LHCN-M2 (cell line): ENCODE measurements at places on chromosomes 13 and 19. TPM values are rescaled to one million over a fixed set of nuclear protein-coding genes. Genes with fewer than 3 reads are reported as not detected.

ZGLP1 gene
- total RNA-seq = 1.9 and 3.4 TPM in 2 replicates

NUDT19 gene
- 16.5 and 17.0 TPM in 2 replicates for total RNA-seq

MEIOSIN gene
- not detected in 2 replicates for total RNA-seq

C5AR2 gene
- total RNA-seq = not detected in 2 replicates

ZNF556 gene
- 7.4 and 8.3 TPM in 2 replicates for total RNA-seq

GTF3A gene
- total RNA-seq = 188 and 197 TPM in 2 replicates

UBXN6 gene
- 71.9 and 85.3 TPM in 2 replicates for total RNA-seq

CHST8 gene
- total RNA-seq = not detected in 2 replicates

PCDH17 gene
- total RNA-seq = not detected in 2 replicates

C13orf42 gene
- not detected in 2 replicates for total RNA-seq

HCN2 gene
- total RNA-seq = 1.4 and 1.9 TPM in 2 replicates

TMEM190 gene
- not detected in 2 replicates for total RNA-seq

SOHLH2 gene
- total RNA-seq = 2.8 and 5.9 TPM in 2 replicates

CGB2 gene
- 0.26 TPM in 1 of 2 replicates, not detected in the other for total RNA-seq

SLAIN1 gene
- 0.11 TPM in 1 of 2 replicates, not detected in the other for total RNA-seq

FFAR1 gene
- total RNA-seq = not detected in 2 replicates

SYMPK gene
- total RNA-seq = 35.9 and 45.6 TPM in 2 replicates

ZNF792 gene
- total RNA-seq = 4.1 and 4.6 TPM in 2 replicates

ZNF816 gene
- total RNA-seq = 9.9 and 11.2 TPM in 2 replicates

HS6ST3 gene
- total RNA-seq = not detected in 2 replicates

MCOLN1 gene
- 7.4 and 8.9 TPM in 2 replicates for total RNA-seq

AMER2 gene
- not detected in 2 replicates for total RNA-seq

CTXN1 gene
- 1.6 and 3.2 TPM in 2 replicates for total RNA-seq

NLRP9 gene
- not detected in 2 replicates for total RNA-seq

SLC7A10 gene
- not detected in 2 replicates for total RNA-seq

ELSPBP1 gene
- not detected in 2 replicates for total RNA-seq

IGFL2 gene
- not detected in 2 replicates for total RNA-seq
